ENCODE measurements at places on chromosomes 1 and 21.

GRCh38 chr1:188397521-188397920 is 1568.8 kb downstream of the PLA2G4A start:
- DNase-seq: no peak

- DNase-seq: no peak
Observed at GRCh38 chr21:31088474-31088751, 50.1 kb upstream of the KRTAP19-8 start.

DNA sequence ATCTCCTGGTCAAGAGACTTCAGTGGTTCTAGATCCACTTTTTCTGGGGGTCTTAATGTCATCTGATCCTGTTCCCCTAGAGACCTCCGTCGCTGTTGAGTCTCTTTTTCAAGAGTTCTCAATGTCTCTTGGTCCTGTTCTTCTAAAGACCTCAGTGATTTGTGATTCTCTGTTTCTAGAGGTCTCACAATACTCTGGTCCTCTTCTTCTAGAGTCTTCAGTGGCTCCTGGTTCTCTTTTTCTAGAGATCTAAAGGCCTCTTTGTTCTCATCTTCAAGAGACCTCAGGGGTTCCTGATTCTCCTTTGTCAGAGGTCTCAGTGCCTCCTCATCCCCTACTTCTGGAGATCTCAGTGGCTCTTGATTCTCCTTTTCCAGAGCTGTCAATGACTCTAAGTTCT is 5.4 kb downstream of the NES start:
- DNase-seq: no peak

GRCh38 chr1:205273551-205273982 is 45.8 kb downstream of the TMCC2 start:
- DNase-seq: peak; percentile 81

- no peak for DNase-seq
Observed at GRCh38 chr1:6281511-6282402, 20.9 kb upstream of the GPR153 start.

DNA sequence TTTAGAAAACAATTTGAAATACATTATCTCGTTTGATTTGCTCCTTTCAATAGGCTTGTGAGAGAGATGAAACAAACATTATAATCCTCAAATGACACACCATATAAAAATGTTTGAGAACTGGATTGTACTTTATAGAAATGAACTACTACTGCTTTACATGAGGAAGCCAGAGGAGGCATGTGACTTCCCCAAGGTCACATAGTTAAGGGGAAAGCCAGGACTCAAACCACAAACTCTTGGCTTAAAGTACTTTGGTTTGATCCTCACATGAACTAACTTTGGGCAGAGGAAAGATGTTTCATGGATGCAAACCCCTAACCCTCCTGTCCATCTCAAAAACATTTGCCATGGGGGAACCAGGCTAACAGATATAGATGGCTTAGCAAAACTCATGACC is 4.7 kb downstream of the ARHGEF11 start:
- DNase-seq: no peak

- DNase-seq: no peak
Observed at GRCh38 chr1:66304128-66304527, 229.8 kb upstream of the SGIP1 start.

DNA sequence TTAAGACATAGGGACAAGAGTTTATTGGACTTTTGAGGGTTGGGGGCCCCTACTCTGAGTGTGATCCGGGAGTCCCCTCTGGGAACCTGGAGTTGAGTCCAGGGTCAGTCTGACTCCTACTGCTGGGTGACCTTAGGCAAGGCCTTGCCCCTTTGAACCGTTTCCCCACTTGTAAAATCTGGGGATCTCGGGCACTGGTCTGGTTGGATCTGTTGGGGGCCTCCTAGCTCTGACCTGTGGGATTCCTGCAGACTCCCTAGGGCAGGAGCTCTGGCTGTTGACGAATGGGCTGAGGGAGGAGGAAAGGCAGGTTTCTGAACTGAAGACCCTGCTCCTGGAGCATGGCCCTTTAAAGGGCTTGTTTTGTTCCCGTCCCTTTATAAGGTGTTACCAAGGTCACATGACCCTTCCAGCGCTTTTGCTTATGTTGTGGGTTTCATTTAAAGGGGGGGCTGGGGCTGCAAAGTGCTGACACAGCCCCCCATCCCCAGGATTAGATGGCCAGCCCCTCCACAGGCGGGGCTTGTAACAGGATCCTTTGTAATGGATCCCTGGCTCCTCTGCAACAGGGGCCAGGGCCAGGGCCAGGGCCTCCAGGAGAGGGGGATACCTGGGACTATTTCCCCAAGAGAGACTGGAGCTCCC is 50.7 kb downstream of the YARS1 start:
- no peak for DNase-seq

GRCh38 chr1:1328254-1328653 is 2.8 kb upstream of the TAS1R3 start:
- no peak for DNase-seq

- no peak for DNase-seq
Observed at GRCh38 chr1:75531570-75531969, 79.3 kb downstream of the SLC44A5 start.
